RKO (cell line): ENCODE measurements at places on chromosomes 2 and 18.

GRCh38 chr18:67813380-67814028, 297.0 kb upstream of the DSEL start:
- DNase-seq: no peak

- DNase-seq: no peak
Measured at GRCh38 chr18:77857678-77858655, 608.3 kb downstream of the GALR1 start.

DNA sequence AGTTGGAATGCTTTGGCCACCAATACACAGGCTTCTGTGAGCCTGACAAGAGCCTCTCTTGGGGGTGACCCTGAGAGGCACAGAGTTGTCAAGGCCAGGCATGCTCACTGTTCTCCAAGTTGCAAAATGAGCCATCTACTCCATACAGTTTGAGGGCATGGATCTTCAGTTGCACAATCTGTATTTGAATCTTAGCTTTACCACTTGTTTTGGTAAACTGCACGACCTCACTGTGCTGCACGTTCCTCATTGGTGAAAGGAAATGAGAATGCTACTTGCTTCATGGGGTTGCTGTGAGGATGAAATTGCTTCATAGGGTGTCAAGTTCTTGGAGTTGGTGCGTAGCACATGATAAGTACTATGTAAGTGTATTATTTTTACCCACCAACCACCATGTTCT, 12.0 kb upstream of the HAAO start:
- no peak for DNase-seq

- DNase-seq: no peak
Measured at GRCh38 chr2:186546846-186547245, 43.0 kb upstream of the ITGAV start.

GRCh38 chr18:26911840-26912239, 46.3 kb upstream of the AQP4 start:
- DNase-seq: no peak

DNA sequence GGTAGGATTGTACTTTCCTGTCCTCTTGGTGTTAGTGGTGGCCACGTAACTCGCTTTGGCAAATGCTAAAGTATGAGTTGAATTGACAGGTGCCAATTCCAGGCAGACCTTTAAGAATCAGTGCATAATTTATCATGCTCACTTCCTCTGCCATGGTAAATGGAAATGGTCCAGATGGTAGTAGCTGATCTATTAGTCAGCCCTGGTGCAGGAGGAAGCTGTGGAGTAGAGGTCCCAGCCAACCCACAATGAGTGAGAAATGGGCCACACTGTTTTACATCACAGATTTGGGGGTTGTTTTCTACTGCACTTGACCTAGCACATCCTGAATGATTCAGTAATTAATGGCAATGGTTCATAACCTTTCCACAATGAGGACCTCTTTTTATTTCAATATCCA, 104.4 kb downstream of the RGPD3 start:
- peak; percentile 8 for DNase-seq
